ENCODE measurements at places on chromosomes 7 and 10. TPM values are rescaled to one million over a fixed set of nuclear protein-coding genes. Genes with fewer than 3 reads are reported as not detected.

The PRPS1L1 gene
- total RNA-seq: not detected

The PDSS1 gene
- 16.1 TPM for total RNA-seq

The EEF1AKMT2 gene
- 28.4 TPM for total RNA-seq

DNA sequence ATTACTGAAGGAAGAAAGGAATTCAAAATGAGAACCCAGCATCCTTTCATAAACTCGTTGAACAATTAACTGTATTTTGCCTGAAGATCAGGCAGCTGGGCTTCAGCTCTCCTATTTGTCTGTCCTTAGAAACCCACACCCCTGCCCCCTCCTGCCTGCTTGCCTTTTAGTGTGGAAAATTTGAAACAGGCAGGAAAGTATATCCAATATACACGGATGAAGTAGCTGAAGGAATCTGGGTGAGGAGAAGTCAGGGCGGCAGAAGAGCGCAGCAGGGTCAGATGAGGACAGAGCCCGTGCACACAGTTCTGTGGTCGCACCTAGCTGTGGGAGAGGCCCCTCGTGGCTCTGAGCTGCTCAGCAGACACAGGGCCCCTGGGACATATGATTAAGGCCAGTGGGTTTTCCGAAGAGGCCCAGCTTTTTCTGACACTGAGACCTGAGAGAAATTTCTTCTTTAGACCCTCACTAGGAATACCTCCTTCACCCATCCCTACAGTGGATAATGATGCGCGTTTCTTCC lies 87.9 kb downstream of the ACTR3B start:
- no peak for DNase-seq

- DNase-seq: no peak
Measured at GRCh38 chr10:129896136-129896859, 67.8 kb downstream of the EBF3 start.

- no peak for DNase-seq
Measured at GRCh38 chr7:24301703-24302102, 17.7 kb downstream of the NPY start.

- DNase-seq: no peak
Measured at GRCh38 chr10:75736889-75737579, 305.6 kb downstream of the LRMDA start.

- no peak for DNase-seq
Measured at GRCh38 chr10:105656856-105657255, 1015.8 kb downstream of the SORCS3 start.

DNA sequence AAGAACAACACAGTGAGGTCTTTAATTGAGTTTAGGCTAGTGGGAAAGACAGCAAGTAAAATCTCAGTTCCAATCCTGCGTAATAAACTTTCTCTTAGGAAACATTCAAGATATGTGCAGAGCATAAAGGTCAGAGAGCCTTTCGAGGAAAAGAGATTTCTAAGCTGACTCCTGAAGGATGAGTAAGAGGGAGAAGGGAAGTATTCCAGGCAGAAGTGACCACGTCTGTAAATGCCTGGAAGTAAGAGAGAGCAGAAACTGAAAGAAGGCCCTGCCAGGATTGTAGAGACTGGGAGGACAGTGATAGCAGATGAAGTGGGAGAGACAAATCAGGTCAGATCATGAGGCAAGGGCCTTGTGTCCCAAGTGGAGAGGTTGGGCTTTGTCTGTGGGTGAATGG lies 41.8 kb downstream of the PNLIPRP3 start:
- no peak for DNase-seq

GRCh38 chr10:509361-510102 lies 179.9 kb downstream of the DIP2C start:
- no peak for DNase-seq

DNA sequence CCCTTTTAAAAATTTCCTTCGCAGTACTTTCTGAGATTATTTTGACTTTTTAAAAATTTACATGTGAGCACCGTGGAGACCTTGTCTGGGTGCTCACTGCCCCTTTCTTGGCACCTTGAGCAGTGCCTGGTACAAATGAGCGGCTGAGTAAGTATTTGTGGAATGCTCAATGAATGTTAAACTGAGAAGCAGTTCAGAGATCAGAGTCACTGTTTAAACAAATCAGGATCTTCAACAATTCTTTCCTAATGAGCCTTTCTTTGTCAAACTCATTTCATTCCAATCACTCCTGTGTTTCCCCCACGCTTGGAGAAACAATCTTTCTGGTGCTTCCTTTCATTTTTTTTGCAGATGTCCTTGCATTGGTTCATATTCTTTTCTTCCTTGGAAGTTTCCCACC lies 611.3 kb upstream of the GALNT17 start:
- no peak for DNase-seq
